Activated T-helper 1 cell treated with Interleukin-2 at 50 U/mL for 16 hours (primary cell): ENCODE measurements at places on chromosomes 13 and 19.

- DNase-seq: no peak
Measured at GRCh38 chr13:112980434-112980833, 11.4 kb downstream of the MCF2L start.

- no peak for DNase-seq
Measured at GRCh38 chr13:61654481-61654880, 238.8 kb upstream of the PCDH20 start.

- no peak for DNase-seq
Measured at GRCh38 chr13:60093425-60094019, 70.2 kb downstream of the DIAPH3 start.

DNA sequence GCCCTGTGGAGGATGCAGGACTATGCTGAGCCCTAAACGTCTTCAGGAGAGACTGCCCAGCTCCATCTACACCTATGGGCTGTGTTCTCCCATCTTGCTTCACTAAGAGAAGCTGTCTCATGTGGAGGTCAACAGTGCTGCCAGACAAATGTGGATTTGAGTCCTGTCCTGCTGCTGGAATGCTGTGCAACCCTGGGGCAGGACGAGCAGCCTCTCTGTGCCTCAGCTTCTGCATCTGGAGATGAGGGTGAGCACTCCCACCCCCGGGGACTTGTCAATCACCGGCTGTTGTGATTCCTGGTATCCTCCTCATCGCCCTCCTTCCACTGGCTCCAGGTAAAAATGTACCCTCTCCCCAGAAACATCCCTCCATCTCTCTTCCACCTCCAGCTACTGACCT, 16.3 kb downstream of the EPS15L1 start:
- DNase-seq: no peak

DNA sequence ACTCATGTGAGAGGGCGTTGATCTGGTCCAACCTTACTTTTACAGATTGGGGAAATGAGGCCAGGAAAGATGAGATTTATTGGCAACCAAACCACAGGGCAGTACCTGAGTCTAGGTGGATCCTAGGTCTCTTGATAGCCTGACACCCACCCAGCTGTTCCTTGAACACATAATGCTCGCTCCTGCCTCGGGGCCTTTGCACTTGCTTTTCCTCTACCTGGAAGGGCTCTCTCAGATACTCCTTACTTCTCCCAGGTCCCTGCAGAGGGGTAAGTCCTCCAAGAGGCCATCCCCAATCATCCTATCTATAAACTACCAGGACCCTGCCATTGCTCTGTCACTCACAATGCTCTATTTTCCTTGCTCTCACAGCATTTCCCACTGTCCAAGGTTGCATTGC, 7.4 kb downstream of the ZNF575 start:
- no peak for DNase-seq

GRCh38 chr13:74726206-74726605, 592.0 kb upstream of the KLF12 start:
- no peak for DNase-seq
